ENCODE measurements at places on chromosomes 13 and 19.

GRCh38 chr19:307793-308420 lies 16.7 kb upstream of the PLPP2 start:
- DNase-seq, result no peak

DNA sequence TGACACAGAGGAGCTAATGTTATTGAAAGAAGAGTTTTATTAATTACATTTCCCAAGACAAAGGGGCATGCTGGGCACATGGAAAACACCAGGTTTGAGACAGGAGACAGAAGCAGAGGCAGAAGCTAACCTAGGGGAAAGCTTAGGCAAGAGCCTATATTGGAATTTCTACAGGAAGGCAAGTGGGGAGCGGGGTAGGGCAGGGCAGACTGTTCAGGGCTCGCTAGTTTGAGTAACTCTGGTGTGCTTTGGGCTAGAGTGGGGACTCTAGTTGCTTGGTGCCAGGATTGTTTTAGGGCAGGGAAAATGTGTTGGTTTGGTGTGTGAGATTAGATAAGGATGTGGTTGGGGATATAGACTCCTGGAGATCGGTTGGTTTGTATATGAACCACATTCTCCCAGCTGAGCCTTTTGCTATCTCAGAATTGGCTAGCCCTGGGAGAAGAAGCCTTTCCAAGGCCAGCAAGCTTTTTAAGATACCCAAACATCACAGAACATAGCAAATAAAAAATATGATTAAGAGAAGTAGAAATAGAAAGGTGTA lies 8.4 kb upstream of the UFM1 start:
- DNase-seq, result no peak

DNA sequence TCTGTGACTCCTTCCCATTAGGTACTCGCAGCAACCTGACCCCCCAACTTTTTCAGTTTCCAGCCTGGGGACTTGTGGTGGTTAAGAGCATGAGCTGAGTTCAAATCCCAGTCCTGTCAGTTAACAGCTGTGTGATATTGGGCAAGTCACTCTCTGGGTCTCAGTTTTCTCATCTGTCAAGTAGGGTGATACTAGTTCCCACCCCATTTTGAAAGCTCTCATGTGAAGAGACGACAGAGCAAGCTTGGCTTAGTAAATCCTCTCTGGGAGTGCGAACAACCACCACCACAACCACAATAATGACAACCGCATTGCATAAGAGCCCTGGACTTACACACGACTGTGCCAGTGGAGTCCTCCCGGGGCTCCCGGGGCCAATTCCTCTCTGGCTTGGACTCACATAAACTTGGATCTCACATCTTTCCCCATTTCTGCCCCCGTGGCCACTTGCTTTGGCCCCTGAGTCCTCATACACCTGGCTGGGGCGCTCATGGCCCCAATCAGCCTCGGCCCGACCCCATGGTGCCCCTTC lies 454 bp downstream of the BLVRB start:
- no peak for DNase-seq

DNA sequence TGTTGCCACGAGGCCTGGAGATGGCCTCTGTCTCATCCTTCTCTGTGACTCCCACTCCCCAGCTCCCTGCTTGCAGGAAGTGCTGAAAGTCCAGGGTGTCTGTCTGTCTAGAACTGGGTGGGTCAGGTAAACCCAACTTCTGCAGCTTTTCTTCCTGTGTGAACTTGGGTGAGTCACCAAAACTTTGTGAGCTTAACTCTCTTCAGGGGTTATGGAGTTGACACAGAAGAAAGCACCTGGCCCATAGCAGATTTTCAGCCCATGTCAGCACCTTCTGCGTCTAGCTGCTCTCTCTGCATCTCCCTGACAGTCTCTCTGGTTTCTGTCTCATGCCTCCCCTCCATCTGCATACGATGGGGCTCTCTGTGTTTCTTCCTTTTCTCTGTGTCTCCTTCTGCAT lies 4.2 kb upstream of the CACNG7 start:
- no peak for DNase-seq

GRCh38 chr19:15048128-15048527 lies 1.2 kb upstream of the CASP14 start:
- no peak for DNase-seq

- DNase-seq, result no peak
These were observed 70.3 kb downstream of the DHRS12 start for GRCh38 chr13:51733374-51734298.

DNA sequence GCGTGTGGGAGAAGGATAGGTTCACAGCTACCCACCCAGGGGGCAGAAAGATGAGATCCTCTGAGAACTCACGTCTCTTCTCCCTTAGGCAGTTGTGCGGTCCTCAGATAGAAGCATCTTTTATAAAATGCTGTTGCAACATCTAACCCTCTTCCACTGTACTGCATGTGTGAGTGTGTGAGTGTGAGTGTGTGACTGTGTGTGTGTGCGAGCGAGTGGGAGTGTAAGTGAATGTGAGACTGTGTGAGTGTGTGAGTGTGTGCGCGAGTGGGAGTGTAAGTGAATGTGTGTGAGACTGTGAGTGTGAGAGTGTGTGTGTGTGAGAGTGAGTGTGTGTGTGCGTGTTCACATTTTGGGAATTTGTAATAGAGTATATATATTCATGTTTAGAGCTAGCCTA lies 55.6 kb upstream of the F7 start:
- DNase-seq, result no peak

GRCh38 chr13:96781141-96781540 lies 213.1 kb downstream of the OXGR1 start:
- no peak for DNase-seq

DNA sequence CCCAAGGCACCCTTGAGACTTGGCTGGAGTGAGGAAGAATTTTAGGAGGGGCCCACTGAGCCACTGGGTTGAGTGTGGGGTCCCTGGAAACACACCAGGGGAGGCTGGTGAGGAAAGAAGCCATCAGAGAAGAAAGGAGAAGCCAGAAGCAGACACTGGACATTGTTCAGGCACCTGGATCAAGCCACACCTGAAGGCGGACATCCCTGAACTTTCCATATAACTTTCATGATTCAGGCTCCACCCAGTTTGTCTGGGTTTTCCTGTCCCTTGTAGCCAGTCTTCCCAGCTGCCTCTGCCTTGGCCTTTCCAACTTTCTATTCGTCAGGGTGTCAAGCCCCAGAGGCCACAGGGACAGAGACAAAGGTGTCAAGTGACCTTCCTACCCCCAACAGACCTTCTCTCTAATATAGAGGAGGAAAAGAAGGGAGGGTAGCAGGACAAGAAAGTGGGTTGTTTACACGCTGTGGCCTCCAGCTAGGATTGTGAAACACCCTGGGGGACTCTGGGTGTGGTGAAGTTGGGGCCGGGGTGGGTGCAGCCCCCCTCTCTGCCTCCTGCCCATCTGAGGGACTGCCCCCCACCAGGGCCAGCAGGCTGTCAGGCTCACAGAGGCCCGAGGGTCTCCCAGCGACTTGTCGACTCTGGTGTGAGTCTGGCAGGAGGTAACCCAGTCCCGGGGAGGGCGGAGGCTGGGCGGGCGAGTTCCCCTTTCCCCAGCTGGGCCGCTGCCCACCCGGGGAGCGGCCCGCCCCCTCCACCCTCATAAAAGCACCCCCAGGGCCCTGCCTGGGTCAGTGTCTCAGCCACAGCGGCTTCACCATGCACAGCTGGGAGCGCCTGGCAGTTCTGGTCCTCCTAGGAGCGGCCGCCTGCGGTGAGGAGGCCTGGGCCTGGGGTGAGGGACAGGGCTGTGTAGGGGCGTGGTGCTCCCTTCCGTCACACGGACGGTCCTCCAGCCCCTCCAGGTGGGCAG lies at the start of gene CFD:
Gene CFD, plus strand, starts transcription at position 797 of the 976 bp plus-strand sequence. Its CDS starts 26 bp downstream, at position 823.
- DNase-seq, result no peak

- DNase-seq, result no peak
These were observed 26.1 kb downstream of the ZMYM2 start for GRCh38 chr13:19984430-19985218.

GRCh38 chr13:102903659-102904407 lies 58.0 kb downstream of the ERCC5 start:
- DNase-seq, result no peak

GRCh38 chr13:41383386-41383785 lies 72.3 kb downstream of the NAA16 start:
- no peak for DNase-seq

- DNase-seq, result no peak
These were observed 30.6 kb upstream of the SLC7A10 start for GRCh38 chr19:33256261-33256660.

DNA sequence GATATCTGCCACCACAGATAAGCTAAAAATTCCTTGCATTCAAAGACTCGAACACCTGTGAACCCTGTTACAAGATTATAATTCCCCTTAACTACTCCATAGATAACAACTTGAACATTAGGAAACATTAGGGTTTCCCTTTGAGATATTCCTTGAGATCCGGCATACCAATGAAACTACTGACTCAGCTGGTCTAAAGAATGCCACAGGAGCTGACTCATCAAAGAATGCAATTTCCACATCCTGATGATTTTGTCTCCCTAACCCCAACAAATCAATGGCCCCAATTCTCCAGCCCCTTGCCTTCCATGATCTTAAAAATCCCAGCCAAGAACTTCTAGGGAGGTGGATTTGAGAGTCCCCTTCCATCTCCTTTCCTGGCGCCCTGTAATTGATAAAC lies 35.6 kb upstream of the ZNF599 start:
- DNase-seq, result no peak

- DNase-seq, result no peak
These were observed 1.9 kb downstream of the DIRAS1 start for GRCh38 chr19:2719232-2719735.

DNA sequence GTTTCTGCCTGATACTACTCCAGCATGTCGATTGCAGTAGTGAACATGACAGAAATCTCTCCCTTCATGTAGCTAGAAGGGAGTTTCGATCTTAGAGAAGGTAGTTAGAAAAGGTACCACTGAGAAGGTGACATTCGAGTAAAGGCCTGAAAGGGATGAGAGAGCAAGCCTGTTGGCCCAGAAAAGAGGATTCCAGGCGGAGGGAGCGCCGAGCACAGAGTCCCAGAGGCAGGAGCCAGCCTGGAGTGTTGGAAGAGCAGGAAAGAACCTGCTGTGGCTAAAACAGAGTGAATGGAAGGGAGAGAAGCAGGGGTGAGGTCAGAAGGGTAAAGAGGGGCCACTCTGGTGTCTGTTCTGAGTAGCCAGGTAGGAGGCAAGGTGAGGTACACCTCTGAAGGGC lies 52.5 kb downstream of the GARRE1 start:
- DNase-seq, result no peak

DNA sequence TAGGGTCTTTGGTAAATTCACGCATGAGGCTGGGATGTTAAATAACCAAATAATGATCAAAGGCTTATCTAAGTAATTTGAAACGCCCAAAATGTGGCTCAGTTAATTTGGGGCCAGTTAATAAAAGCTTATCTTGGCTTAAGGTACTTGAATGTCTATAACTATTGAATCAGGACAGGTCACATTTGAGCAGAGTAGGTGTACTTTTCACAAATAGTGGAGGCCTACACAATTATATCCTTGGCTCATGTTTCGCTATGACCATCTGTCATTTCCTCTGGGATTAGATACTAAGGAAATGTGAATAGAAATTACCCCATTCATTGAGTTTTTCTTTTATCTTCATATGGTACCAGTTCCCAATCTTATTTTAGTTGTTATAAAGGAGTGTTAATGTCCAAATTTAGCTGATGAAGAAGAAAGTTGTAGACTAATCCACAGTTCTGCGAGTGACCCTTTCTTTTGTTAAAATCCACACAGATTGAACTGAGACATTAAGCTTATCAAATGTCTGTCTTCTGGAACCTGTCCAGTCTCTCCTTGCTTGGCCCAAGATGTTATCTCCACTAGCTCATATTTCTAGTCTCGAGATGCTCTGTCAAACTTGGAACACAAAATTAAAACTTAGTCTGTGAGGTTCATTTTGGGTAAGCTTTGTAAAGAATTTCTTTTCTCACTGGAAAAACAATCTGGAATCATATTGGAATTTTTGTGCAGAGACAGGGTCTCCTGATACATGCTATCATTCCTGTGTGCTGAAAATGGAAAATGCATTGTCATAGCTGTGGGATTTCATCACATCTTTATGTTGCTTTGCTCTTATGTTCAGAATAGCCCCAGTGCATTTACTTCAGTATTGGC lies 31.0 kb downstream of the SLAIN1 start:
- DNase-seq, result no peak

DNA sequence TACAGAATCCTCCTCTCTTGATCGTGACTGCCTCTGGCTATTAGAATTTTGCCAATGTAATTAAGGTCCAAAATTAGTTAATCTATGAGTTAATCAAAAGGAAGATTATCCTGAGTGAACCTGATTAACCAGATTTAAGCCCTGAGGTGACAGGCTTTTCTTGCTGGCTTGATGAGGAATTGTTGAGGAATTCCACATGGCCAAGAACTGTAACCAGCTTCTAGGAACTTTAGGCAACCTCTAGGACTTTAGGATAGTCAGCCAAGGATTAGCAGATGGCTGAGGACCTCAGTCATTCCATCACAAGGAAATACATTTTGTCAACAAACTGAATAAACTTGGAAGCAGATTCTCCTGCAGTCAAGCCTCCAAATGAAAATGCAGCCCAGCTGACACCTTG lies 84.8 kb downstream of the STOML3 start:
- DNase-seq, result no peak

DNA sequence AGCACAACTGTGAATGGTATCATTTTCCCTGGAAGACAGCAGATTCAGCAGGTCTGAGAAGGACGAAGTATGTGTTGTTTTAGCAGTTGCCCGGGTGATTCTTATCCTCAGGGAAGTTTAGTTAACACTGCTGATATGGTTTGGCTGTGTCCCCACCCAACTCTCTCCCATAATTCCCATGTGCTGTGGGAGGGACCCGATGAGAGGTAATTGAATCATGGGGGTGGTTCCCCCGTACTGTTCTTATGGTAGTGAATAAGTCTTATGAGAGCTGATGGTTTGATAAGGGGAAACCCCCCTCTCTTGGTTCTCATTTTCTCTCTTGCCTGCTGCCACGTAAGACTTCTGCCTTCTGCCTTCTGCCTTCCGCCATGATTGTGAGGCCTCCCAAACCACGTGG lies 81.0 kb upstream of the UBAC2 start:
- DNase-seq, result no peak

DNA sequence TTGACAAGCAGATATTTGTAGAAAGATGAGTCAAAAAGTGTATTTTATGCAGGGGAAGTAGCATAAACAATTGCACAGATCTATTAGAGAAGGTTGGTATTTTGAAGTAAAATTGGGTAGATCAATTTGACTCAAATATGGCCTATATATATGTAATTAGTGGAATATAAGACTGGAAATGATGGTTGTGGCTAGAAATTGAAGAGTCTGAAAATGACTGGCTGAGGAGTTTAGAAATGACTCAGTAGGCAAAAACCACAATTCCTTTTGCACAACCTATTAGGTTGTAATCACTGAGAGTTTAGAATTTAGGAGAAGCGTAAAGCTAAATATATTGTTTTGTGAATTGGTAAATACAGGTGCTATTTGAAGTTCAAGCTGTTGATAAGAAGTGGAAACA lies 622.6 kb upstream of the PCDH20 start:
- no peak for DNase-seq

Data from activated T-helper 1 cell treated with Interleukin-2 at 50 U/mL for 16 hours (primary cell).